IPS DF 6.9 (cell line): ENCODE measurements at places on chromosomes 6 and 20.
A peak's percentile ranks its signal among the peaks of the same experiment; 100 is the strongest.

DNA sequence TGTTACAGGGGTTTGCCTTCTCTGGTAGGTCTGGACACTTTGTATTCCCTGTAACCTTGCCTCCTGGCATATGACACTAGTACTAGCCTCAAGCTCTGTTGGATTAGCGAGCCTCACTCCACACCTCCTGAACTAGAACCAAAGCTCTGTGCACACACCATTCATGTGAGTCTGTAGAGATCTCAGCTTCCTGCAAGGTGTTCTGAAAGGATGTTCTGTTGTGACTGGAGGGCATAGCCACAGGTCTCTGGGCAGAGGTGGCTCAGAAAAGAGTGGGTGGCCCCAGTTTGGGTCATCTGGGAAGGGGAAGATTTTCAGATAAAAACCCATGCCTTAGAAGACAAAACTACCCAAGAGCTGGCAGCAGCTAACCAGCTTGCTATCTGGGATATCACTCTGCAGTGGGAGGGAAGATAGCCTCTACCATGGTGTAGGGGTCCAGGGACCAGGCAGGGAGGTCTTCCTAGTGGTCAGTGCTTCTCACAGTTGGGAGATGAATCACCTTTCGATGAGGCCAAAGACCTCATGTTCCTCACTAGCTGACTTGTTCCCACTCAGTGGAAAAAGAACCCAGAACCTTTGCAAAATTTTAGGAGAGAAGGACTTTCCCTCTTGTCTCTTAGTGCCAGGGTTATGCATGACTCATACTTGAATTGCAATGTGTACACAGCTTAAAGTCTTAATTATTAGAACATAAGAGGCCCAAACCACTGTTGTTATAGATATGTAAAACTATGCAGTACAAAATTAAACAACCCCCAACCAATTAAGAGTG is 41.4 kb downstream of the HLA-F start:
- H3K27me3 ChIP-seq: no peaks in the 10 kb centered on the region
- peaks cover 4% of the 10 kb centered on the region; the same call in 1 of the 2 replicates for H3K4me1 ChIP-seq
- no peaks in the 10 kb centered on the region for H3K36me3 ChIP-seq
- no peak for DNase-seq
- no peak overlapping the region for H3K4me3 ChIP-seq

GRCh38 chr6:125222531-125223455 is 69.2 kb downstream of the TPD52L1 start:
- H3K27me3 ChIP-seq: no peaks in the 10 kb centered on the region
- no peaks in the 10 kb centered on the region for H3K4me1 ChIP-seq
- no peak for DNase-seq
- H3K4me3 ChIP-seq: no peak overlapping the region

GRCh38 chr6:2854396-2854982 is 12.8 kb upstream of the SERPINB1 start:
- no peak overlapping the region for H3K4me3 ChIP-seq
- DNase-seq: no peak
- H3K4me1 ChIP-seq: peaks cover 5% of the 10 kb centered on the region; the same call in 1 of the 2 replicates
- H3K27ac ChIP-seq: no peak overlapping the region
- H3K27me3 ChIP-seq: no peaks in the 10 kb centered on the region

DNA sequence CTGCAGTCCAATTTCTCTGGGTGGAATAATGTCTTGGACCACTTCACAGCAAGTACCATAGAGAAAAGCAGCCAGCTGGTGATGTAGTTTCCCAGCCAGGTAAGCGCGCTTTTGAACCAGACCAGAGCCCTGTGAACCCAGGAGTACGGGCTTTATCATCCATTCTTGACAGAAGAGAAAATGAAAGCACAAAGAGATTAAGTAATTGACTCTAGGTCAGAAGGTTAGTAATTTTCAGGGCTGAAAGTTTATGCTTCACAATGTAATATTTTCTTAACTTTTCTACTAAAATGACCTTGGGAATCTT is 7.1 kb upstream of the UST start:
- H3K4me3 ChIP-seq: no peak overlapping the region
- no peaks in the 10 kb centered on the region for H3K36me3 ChIP-seq
- no peaks in the 10 kb centered on the region for H3K27me3 ChIP-seq

DNA sequence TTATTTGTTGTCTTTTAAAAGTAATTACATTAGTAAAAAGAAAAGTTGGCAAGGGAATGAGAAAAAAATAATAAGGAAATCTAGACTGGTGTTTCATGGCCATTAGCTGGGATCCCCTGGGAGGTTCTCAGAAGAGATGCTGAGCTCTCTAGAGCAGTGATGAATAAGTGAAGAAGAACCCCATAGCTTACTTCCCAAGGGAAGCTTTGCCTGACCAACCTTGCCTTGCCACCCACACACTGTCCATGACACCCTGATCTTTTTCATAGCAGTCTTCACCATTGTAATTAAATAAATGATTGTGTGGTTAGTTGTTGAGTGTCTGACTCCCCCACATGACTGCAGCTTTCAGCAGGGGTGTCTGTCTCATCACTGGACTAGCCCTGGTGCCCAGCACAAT is 5.9 kb downstream of the C6orf163 start:
- H3K27me3 ChIP-seq: no peaks in the 10 kb centered on the region
- DNase-seq: no peak
- H3K36me3 ChIP-seq: no peaks in the 10 kb centered on the region
- no peaks in the 10 kb centered on the region for H3K4me1 ChIP-seq
- no peak overlapping the region for H3K27ac ChIP-seq
- no peak overlapping the region for H3K4me3 ChIP-seq

- no peak overlapping the region for H3K4me3 ChIP-seq
- H3K27me3 ChIP-seq: no peaks in the 10 kb centered on the region
- no peak overlapping the region for H3K27ac ChIP-seq
- DNase-seq: no peak
These were observed 149.1 kb downstream of the KCNQ5 start for GRCh38 chr6:72770959-72771358.

GRCh38 chr20:21183722-21184121 is 57.8 kb downstream of the KIZ start:
- H3K4me3 ChIP-seq: no peak overlapping the region
- H3K27me3 ChIP-seq: no peaks in the 10 kb centered on the region
- H3K4me1 ChIP-seq: peaks cover 2% of the 10 kb centered on the region; the same call in 1 of the 2 replicates
- no peak for DNase-seq
- no peaks in the 10 kb centered on the region for H3K36me3 ChIP-seq

DNA sequence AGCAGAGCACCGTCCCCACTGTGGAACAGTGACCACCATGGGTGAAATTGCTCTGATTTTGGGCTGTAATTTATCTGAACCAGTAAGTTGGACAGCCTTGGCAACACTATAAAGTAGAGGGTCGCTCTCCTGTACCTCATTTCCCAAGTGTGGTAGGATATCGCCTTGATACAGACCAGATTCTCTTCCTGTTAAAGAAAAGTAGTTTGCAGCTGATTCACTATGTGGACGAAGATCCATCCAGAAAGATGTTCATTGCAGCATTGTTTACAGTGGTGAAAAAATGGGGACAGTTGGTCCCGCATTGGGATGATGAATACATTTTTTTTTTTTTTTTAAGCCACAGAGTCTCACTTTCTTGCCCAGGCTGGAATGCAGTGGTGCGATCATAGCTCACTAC is 74.3 kb downstream of the SLX4IP start:
- H3K4me1 ChIP-seq: peaks cover 7% of the 10 kb centered on the region
- H3K36me3 ChIP-seq: no peaks in the 10 kb centered on the region
- H3K4me3 ChIP-seq: no peak overlapping the region
- DNase-seq: no peak
- H3K27me3 ChIP-seq: no peaks in the 10 kb centered on the region

- no peak for DNase-seq
- no peaks in the 10 kb centered on the region for H3K4me1 ChIP-seq
- H3K4me3 ChIP-seq: no peak overlapping the region
- H3K27ac ChIP-seq: no peak overlapping the region
- H3K27me3 ChIP-seq: no peaks in the 10 kb centered on the region
- H3K36me3 ChIP-seq: no peaks in the 10 kb centered on the region
These were observed 76.2 kb upstream of the OLIG3 start for GRCh38 chr6:137570393-137570792.

DNA sequence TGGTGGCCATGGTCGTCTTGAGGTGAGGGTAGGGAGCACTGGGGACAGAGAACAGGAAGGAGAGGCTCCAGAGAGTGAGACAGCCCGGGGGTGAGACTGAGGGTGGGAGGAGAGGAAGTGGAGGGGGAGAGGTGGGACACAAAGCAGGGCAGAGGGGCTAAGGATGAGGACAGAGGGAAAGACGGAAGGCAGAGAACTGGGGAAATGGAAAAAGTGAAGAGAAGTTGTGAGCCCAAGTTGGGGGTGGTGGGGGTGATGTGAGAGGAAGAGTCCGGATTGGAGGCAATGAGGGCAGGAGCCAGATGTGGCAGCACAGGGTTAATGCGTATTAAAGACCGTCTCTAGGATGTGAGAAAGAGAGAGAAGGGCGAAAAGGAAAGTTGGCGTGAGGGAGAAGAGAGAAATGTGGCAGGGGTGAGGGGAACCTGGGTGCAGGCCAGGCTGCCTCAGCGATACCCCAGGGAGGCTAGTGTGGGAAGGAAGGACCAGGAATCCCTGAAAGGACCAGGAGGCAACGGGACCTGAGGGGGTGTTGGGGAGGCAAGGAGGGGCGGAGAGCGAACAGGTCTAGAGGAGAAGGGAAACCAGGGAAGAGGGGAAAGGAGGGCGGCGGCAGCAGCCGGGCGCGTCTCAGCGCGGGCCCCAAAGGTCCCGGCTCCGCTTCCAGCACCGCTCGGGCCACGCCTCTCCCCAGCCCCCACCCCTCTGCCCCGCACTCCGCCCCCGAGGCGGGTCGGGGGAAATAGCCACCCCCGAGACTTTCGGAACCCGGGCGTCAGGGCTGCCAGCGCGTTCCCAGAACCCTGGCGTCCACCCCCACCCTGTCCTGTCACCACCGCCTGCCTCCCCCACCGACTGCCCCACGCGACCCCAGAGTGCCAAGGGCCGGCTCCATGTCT is at the start of gene PPP1R18:
PPP1R18 (minus strand) TSS at position 637 of the 899 bp plus-strand sequence; CDS start at position 10, 627 bp downstream.
- H3K27ac ChIP-seq: no peak within 1 kb of the TSS
- no peak for DNase-seq
- peaks cover 16% of the 10 kb centered on the region for H3K4me1 ChIP-seq
- peak within 1 kb of the TSS; percentile 56; the same call in 1 of the 2 replicates for H3K4me3 ChIP-seq
- no peaks in the 10 kb centered on the region for H3K27me3 ChIP-seq
- no peaks in the 10 kb centered on the region for H3K36me3 ChIP-seq

GRCh38 chr20:40782043-40782368 is 93.0 kb upstream of the MAFB start:
- no peaks in the 10 kb centered on the region for H3K36me3 ChIP-seq
- no peaks in the 10 kb centered on the region for H3K27me3 ChIP-seq
- no peaks in the 10 kb centered on the region for H3K4me1 ChIP-seq
- no peak overlapping the region for H3K4me3 ChIP-seq
- no peak overlapping the region for H3K27ac ChIP-seq
- no peak for DNase-seq

GRCh38 chr6:136696238-136696637 is 96.0 kb downstream of the MAP3K5 start:
- H3K36me3 ChIP-seq: no peaks in the 10 kb centered on the region
- no peaks in the 10 kb centered on the region for H3K4me1 ChIP-seq
- DNase-seq: no peak
- H3K27me3 ChIP-seq: no peaks in the 10 kb centered on the region
- no peak overlapping the region for H3K27ac ChIP-seq
- H3K4me3 ChIP-seq: no peak overlapping the region

DNA sequence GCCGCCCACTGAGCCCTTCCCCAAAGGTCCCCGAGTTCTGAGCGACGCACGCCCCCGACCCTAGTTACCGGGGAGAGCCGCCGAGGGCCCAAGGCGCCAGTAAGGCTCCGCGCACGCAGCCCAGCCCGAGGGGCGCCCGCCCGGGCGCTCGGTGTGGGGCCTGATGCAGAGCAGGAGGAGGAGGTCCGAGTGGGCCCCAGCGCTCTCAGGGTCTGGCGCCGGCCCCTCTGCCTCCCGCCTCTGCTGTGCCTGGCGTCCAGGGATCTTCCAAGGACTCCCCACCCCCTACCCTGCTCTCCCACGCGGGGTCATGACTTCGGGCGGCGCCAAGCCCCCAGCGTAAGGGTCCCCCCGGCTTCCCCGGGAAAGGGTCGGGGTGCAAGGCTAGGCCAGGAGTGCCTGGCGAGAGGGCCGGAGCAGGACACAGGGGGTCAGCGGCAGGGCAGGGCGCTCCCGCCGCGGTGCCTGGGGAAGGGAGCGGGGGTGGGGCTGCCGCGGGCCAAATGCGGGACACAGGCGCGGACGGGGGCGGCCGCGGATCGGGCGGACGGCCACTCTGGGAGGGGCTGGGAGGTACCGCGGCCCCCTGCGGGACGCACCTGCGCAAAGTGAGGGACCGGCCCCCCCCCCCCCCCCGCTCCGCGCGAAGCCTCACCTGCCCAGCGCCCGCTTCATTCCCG is 637 bp downstream of the ABHD12 start:
- no peak overlapping the region for H3K27ac ChIP-seq
- peak overlapping the region; percentile 97 for H3K4me3 ChIP-seq
- DNase-seq: no peak
- no peaks in the 10 kb centered on the region for H3K4me1 ChIP-seq
- H3K36me3 ChIP-seq: no peaks in the 10 kb centered on the region

DNA sequence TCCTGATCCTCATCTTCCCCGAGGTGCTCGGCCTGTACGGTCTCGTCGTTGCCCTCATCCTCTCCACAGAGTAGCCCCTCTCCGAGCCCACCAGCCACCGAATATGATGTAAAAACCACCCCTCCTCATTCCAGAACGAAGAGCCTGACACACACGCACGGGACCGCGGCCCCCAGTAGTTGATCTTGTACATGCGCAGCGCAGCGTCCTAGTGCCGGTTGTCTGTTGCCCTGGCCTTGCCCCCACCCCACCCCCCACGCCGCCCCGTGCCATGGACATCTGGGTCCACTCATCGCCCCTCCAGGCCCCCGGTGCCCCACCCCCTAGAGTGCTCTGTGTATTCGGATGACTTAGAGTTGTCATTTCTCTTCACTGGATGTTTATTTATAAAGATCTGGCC is 5.2 kb upstream of the PRPH2 start:
- H3K4me3 ChIP-seq: no peak overlapping the region
- no peak for DNase-seq
- no peak overlapping the region for H3K27ac ChIP-seq
- no peaks in the 10 kb centered on the region for H3K4me1 ChIP-seq
- no peaks in the 10 kb centered on the region for H3K36me3 ChIP-seq

GRCh38 chr20:412081-412480 is 4.0 kb downstream of the RBCK1 start:
- 0 out of 2 replicates have a peak, but pooled peaks cover 1% of the 10 kb centered on the region for H3K4me1 ChIP-seq
- H3K27me3 ChIP-seq: no peaks in the 10 kb centered on the region
- no peak overlapping the region for H3K4me3 ChIP-seq
- no peak overlapping the region for H3K27ac ChIP-seq
- DNase-seq: no peak

DNA sequence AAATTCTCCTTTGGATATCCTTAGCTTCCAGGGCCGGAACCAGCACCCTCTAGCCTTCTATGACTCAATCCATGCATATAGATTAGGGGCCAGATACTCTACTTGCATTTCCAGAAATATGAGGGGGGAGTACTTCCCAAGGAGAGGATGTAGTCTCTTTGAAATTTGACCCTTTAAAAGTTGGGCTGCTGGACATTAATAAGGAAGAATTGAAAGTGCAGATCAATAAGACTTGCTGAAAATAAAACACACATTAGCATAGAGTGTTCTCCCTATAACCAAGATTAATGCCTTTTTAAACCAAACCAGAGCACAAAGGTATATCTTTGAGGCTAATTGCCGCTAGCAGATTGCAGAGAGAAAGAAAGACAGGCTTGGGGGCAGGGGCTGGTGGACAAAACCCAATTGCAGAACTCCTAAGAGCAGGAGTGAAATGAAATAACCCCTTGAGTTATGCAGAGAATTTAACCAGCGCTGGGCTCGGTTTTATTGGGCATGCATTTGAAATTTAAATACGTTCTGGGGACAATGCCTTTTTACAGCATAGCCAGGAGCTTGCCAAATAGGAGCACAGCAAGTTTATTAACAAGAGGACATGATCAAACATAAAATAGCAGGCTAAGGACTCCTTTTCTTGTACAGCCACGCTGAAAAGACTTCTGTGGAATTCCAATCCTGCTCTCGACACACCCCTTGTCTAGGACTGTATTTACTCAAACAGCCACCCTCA is 108.2 kb upstream of the SALL4 start:
- no peaks in the 10 kb centered on the region for H3K36me3 ChIP-seq
- H3K27ac ChIP-seq: no peak overlapping the region
- no peak overlapping the region for H3K4me3 ChIP-seq
- no peak for DNase-seq
